ENCODE measurements at places on chromosomes 11 and 22.
A peak's percentile ranks its signal among the peaks of the same experiment; 100 is the strongest.

DNA sequence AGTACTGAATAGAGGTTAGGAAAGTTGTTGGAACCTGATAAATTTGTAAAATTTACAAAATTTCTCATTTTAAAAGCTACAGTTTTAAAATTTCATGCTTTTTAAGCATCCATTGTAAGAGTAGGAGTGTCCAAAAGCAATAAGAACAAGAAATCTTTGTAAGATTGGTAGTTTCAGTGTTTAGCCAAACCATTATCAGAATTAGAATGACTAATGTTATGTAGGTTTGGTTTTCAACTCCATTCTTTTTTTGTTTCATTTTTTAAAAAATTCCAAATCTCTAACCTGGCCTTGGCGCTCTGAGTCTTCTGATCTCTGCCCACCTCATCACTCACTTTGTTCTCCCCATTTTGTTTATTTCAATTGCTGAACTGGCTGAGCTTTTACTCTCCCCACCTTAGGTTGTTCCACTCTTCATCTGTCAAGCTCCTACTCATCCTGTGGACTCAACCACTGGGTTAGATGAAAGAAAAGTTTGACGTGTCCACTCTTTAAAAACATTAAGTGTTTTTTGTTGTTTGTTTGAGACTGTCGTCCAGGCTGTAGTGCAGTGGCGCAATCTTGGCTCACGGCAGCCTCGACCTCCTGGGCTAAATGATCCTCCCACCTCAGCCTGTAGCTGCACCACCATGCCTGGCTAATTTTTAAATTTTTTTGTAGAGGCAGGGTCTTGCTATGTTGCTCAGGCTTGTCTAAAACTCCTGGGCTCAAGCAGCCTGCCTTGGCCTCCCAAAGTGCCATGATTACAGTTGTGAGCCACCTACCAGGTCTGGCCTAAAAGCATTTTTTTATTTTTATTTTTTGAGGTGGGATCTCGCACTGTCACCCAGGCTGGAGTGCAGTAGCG is 14.0 kb downstream of the EP300 start:
- DNase-seq: peak; percentile 28

DNA sequence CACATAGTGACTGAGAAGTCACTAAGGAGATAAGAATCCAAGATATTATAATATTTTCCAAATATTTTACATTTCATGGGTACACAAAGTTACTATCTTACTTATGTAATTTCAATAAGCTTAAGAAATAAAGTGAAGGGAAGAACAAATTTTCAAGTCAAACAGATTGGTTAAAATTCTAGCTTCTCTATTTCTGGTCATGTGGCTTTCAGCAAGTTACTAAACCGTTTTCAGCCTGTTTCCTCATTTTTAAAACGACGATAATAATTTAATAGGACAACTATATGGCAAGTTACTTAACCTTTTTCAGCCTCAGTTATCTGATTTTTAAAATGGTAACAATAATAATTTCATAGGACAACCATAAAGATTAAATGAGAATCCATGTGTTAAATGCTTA is 15.6 kb downstream of the DCUN1D5 start:
- no peak for DNase-seq

GRCh38 chr22:32478994-32479393 is 4.4 kb downstream of the FBXO7 start:
- no peak for DNase-seq

- no peak for DNase-seq
Measured at GRCh38 chr11:116409238-116409637, 363.5 kb downstream of the BUD13 start.

DNA sequence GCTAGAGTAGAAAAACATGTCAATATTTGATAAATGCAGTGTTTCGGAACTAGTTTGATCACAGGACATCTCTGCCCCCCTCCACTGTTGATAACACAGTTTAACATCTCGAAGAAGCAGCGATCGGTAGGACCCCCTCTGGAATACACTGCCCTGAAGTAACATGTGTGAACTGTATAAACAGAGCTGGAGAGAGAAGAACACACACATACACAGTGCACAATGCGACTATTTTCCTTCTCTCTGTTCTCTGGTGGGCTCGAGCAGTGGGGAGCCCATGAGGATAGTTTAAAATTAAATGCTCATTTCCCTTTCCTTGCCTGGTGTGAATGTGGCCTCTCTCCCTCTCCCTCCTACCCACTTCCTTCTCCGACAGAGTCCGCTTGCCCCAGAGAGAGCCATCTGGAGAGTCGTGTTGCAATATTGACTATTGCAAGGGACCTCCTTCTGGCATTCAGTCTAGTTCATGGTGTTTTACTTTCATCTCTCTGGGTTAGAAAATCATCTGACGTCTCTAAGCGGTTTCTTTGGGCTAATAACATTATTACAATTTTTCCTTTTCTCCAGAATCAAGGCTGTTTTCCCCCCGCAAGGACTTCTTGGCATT is 51.6 kb upstream of the BARX2 start:
- DNase-seq: no peak

DNA sequence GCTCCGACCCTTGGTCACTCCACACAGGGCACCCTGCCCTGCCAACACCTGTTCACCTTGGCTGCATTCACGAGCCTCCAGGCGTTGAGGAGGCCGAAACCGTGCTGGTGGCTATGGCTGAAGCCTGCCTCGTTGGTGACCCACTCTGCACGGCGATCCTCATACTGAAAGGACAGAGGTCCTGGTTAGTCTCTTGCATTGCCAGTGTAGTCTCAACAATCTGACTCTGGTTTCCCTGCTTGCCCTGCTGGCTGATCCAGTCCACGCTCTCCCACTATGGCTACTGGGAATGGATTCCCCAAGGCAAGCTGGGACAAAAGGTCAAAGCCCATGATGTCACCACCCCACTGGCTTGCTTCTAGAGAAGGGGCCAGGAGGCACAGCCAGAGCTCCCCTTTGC is 12.9 kb downstream of the PCSK7 start:
- DNase-seq: no peak
